ENCODE measurements at places on chromosomes 16 and 17. TPM values are rescaled to one million over a fixed set of nuclear protein-coding genes. Genes with fewer than 3 reads are reported as not detected.

MYH1 gene
- not detected for total RNA-seq

ANKS4B gene
- not detected for total RNA-seq

ABCA9 gene
- 8.5 TPM for total RNA-seq

BRIP1 gene
- total RNA-seq: 11.0 TPM
